ENCODE measurements at places on chromosomes 11 and 22. TPM values are rescaled to one million over a fixed set of nuclear protein-coding genes. Genes with fewer than 3 reads are reported as not detected.

GRCh38 chr11:103070142-103070541 is 21.8 kb downstream of the DCUN1D5 start:
- DNase-seq = no peak

GRCh38 chr11:36500315-36500721 is 9.8 kb downstream of the TRAF6 start:
- DNase-seq = peak; percentile 99

MMP8 gene
- 0.37 TPM for total RNA-seq

DNA sequence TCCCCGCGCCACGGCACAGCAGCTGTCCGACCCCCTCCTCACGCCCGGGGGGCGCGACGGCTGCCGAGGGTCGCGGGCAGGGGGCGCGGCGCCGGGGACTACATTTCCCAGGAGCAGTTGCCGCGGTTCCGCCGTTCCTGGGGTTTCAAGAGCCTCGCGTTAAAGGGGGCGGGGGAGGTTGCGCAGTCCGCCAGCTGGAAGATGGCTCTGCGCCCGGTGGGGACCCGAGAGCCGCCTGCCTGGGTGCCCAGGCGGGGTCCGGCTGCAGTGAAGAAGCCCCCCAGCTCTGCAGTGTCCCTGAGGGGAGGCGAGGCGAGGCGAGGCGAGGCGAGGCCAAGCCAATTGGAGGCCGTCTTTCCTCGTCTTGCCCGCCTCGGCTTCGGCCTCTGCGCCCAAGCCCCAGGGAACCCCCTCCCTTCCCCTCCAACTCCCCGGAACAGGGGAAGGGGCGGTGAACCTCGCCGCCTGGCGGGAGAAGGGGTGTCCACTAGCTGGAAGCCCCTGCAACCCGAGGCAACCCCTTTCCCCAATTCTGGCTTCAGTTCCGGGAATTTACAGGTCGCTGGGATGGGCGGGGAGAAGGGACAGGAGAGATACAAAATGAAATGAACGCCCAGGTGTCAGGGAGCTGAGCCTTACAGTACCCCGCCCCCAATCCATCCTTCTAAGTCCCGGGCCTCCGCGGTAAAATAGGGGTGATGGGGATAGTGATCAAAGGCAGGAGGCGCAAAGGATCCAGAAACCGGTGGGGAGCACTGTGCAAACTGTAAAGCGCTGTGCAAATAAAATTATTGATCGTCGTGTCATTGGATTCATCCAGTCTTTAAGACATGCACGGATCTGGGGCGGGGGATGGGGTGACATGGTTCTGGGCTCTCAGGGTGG is 5.2 kb upstream of the GCAT start:
- no peak for DNase-seq

GRCh38 chr11:73406131-73406530 is 29.9 kb downstream of the RELT start:
- DNase-seq = no peak

- no peak for DNase-seq
Observed at GRCh38 chr11:1511937-1512496, 25.4 kb upstream of the MOB2 start.

GRCh38 chr11:23959462-23959861 is 537.4 kb upstream of the LUZP2 start:
- DNase-seq = no peak

MISFA gene
- 0.73 TPM for total RNA-seq

DNA sequence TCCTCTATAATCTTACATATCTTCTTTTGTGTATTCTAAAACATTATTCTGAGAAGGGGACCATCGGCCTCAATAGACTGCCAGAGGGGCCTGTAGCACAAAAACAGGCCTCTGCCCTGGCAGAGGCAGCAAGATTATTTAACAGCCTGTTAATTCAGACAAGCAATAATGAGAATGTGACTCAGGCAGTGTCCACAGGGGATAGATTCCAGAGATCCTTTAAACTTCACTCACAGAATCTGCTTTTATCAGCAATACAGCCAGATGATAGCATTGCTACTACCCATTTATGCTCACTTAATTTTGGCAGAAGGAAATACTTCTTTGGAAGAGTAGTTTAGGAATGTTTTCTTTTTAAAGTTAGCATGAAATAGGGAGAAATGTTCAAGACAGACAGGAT is 44.9 kb downstream of the AAMDC start:
- DNase-seq = no peak

DNA sequence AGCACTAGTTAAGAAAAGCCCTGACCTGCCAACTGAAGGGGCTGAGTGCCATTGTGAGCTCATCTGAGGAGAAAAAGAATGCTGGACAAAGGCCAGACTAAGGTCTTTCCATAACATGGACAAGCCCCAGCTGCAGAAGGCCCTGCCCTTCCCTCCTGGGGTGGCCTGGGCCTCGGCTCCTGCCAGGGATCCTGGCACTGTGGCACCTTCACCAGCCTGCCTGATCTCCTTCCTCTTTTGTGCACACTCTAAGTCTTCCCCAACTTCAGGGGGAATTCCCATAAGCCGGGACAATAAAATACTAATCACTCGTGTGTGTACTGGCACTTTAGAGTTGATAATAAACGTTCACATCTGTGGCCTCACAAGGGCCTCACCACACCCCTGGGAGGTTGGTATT is 9.9 kb downstream of the TMPRSS13 start:
- no peak for DNase-seq

MMP1 gene
- 7.9 TPM for total RNA-seq

- peak; percentile 97 for DNase-seq
Observed at GRCh38 chr11:123590296-123590912, 64.0 kb downstream of the SCN3B start.

GRCh38 chr11:84056653-84057376 is 770.6 kb upstream of the CCDC90B start:
- no peak for DNase-seq

GRCh38 chr11:94217705-94218104 is 86.7 kb upstream of the IZUMO1R start:
- DNase-seq = no peak

DNA sequence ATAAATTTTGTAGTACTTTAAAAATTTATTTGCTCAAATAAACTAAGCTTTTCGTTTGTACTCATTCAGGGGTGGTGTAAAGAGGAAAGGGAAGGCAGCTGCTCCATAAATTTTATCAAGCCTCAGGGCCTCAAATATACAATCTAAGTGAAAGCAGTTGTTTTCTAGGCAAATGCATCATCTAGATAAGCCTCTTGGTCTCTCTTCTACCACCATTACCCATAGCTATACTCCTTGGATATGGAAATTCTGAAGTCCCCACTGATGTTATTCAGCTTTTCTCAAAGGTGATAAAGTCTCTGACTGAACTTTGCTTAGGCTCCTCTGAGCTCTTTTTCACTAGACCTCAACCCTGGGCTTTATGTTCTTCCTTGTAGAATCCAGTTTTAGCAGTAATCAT is 1313.1 kb downstream of the JRKL start:
- DNase-seq = no peak

GRCh38 chr11:44604171-44604581 is 38.7 kb downstream of the CD82 start:
- DNase-seq = no peak

GRCh38 chr11:119533921-119534736 is 111.2 kb upstream of the THY1 start:
- peak; percentile 63 for DNase-seq

DNA sequence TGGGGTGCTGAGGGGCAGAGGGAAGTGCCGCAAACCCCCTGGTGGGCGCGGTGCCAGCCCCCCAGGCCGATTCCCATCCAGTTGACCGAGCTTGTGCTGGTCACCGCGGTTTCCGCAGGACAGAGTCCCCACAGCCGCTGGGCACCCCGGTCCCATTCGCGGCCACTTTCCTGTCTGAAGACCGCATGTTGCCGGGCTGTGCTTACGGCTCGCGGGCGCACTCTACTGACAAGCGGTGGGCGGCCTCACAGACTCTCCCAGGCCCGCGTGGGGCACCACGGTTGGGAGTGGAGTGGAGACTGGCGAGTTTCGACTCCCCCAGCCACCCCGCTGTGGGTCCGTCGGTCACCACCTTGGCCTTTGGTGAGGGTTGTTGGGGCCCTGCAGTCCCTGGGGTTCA is 648 bp upstream of the H19 start:
- no peak for DNase-seq

GRCh38 chr11:67732045-67732787 is 57.8 kb upstream of the ALDH3B2 start:
- DNase-seq = peak; percentile 6

RAG1 gene
- total RNA-seq = 0.17 TPM

OR8H3 gene
- not detected for total RNA-seq

DRAP1 gene
- total RNA-seq = 355 TPM

INS gene
- not detected for total RNA-seq

DNA sequence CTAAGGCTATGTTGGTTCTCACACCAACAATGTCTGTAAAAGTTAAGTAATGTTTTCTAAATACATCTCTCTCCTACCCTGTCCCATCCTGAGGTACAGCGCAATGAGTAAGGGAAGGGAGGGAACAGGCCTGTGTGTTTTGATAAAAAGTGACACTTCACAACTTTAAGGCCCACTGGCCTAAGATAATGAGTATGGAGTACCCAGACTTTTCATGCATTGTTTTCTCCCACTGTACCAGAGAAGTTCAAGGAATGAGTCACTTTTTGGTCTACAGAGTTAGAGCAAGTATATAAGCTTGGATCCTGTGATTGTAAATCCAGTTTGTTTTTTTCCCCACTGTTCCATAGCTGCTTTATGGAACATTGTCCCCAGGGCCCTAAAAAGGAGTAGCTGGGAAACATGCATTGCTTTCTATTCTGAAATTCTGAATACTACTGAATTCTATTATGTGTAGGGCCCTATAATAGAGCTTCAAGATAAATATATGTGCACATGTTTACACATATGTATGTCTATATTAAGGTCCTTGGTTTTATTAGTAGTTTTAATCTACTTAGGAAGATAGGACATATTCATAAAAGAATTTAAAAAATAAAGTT is 29.8 kb downstream of the KCNE3 start:
- no peak for DNase-seq

DNA sequence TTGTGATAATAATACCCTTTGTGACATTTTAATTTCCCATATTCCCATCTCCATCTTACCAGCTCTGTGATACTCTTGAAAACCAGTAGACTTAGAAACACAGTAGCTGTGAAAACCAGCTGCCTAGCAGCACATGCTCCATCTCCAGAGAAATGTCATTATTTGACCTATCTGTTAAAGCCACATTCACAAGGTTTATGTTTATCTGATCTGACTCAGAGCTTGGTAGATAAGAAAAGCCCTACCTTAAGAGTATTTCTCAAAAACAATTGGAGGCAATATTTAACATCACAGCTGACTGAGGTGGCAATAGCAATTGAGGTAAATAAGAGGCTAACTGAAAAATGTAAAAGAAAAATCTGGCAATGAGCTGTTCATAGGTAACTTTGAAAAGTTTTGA is 8.1 kb upstream of the ANO3 start:
- DNase-seq = no peak

CCDC89 gene
- total RNA-seq = not detected

TH gene
- not detected for total RNA-seq

DNA sequence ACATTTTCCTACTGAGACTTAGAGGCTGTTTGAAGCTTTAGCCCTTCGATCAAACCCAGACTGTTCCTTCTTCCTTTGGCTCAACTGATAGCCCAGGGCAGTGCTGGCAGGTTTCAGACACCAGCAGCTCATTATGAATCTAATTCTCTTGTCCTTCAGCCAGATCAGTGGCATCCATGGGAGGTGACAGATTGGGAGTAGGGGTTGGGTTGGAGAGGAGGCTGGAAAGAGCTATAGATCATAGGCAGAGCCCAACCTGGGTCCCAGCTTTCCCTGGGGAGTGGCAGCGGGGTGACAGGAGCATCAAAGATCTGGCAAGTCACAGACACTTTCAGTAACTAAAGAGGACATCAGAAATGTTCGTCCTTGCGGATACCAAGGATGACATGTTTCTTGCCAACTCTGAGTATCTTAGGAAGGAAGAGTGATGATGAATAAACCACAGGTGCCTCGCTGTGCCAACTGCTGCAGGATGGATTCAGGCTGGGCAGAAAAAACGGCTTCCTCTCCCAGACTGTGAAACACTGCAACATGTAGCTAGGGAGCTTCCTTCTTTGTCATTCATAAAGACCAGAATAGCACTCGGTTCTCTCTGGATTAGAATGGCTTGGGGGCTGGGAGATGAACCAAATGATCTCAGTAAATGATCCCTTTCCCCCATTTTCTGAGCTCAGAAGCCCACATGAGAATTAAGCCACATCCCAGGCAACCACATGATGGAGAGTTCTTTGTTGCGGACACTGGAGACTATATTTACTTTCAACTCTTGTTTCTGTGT is 19.1 kb downstream of the ABCC8 start:
- DNase-seq = peak; percentile 10

GRCh38 chr11:17850336-17850735 is 115.8 kb downstream of the KCNC1 start:
- no peak for DNase-seq

- no peak for DNase-seq
Observed at GRCh38 chr11:132535830-132536229, 996.5 kb downstream of the OPCML start.

GRCh38 chr11:102572554-102573220 is 42.1 kb upstream of the MMP7 start:
- DNase-seq = no peak

FGF4 gene
- not detected for total RNA-seq

- DNase-seq = no peak
Observed at GRCh38 chr11:94107363-94107762, 21.3 kb upstream of the PANX1 start.

NELL1 gene
- not detected for total RNA-seq

GRCh38 chr11:107549253-107549953 is 16.1 kb downstream of the ALKBH8 start:
- DNase-seq = peak; percentile 29

TPBGL gene
- 0.33 TPM for total RNA-seq

DNA sequence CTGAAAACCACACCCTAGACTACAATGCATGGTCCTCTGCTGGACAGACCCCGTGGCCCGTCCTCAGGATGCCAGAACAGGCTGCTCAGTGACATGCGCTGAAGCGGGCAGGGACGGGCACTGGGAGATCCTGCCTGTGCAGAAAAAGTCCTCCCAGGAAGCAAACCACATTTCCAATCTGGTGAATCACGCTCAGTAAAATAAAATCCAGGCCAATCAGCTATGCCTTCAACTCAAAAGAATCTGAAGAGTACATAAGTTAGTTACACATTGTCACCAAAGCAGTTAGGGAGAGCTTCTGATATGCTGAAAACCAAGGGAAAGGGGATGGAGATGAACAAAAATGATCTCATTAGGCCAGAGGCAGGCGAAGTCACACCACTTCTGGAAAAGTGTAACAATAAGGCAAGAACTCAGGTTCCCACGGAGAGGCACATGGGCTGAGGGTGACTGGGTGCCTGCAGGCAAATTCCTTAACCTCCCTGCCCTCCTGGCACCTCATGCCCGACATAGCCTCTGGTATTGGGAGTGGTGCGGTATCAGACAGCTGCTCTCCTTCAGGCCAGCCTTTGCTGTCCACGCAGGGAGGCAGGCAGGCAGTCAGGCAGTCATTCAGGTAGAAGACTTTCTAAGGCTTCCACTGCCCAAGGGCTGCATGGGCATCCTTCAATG is 66.4 kb downstream of the APOL5 start:
- peak; percentile 46 for DNase-seq
